ENCODE measurements at places on chromosomes 1 and 21.

- DNase-seq, result no peak
Measured at GRCh38 chr1:39642796-39643195, 3.4 kb upstream of the HEYL start.

- DNase-seq, result peak; percentile 88
Measured at GRCh38 chr1:63367215-63368103, at the start of gene ALG6. TSS of gene ALG6 (plus strand) at chr1:63367627. CDS start at chr1:63370978, 3,351 bp downstream.

GRCh38 chr1:21570528-21570875, 61.3 kb downstream of the ALPL start:
- DNase-seq, result no peak

DNA sequence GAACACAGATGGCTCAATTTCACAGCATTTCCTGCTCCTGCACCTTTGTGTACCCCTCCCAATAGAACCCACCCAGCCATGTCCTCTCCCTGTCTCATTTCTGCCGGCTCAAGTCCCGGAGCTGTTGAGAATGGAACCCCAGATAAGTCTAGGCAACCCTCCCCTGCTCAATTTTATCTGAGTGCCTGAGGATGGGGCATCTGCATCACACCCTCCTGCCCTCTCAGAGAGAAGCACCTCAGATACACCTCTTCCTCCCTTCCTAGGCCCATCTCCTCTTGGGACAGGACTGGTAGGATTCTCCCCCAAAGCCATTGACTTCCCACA, 1.1 kb downstream of the KIF21B start:
- no peak for DNase-seq

- no peak for DNase-seq
Measured at GRCh38 chr21:38119793-38120192, 137.0 kb upstream of the KCNJ15 start.

- DNase-seq, result no peak
Measured at GRCh38 chr1:48003741-48004531, 6.8 kb upstream of the TRABD2B start.

GRCh38 chr1:64898107-64898861, 68.1 kb downstream of the JAK1 start:
- no peak for DNase-seq

DNA sequence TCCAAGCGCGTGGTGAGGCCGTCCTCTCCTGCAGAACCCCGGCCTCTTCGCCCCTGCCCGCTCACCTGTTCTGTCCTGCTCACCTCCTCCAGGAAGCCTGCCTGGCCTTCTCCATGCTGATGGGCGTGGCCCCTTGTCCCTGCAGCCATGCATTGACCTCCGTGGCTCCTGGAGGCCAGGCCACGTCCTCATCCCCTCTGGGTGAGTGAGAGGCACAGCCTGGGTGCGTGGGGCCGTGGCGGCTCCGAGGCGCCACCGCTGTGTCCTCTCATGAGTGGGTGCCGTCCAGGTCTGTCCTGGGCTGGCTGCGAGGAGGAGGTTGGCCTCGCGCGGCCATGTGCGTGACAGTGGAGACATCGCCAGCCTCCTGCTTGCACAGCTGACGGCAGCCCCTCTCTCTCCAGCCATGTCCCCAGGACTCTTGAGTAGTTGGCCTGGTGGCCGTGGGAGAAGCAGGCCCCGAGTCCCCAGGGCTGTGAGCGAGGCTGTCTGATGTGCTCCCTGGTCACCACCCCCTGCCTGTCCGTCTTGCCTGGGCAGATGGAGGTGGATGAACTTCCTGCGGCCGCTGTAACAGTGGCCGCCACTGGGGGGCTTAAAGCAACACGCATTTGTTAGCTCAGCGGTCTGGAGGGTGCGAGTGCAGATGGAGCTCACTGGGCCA, 58.1 kb downstream of the PRKCZ start:
- DNase-seq, result no peak

- no peak for DNase-seq
Measured at GRCh38 chr1:6287431-6287886, 26.6 kb upstream of the GPR153 start.

DNA sequence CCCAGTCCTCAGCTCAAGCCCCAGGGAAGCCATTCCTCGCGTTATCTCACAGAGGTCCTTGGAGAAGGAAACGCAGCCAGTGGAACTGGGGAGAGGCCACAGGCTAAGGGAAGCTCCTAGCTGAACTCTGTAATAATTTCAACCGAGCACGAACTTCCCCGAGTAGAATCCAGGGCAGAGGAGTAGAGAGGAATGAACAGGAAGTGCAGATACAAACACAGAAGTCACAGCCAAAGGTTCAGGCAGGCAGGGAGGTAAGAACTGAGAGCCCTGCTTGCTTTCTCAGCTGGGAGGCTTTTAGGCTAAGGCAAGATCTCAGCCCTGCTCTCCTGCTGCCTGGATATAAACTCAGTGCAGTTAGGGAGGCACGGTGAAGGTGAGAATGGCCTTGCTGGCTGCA, 23.7 kb downstream of the WARS2 start:
- no peak for DNase-seq

GRCh38 chr21:41681939-41682718, 84.7 kb downstream of the RIPK4 start:
- no peak for DNase-seq

DNA sequence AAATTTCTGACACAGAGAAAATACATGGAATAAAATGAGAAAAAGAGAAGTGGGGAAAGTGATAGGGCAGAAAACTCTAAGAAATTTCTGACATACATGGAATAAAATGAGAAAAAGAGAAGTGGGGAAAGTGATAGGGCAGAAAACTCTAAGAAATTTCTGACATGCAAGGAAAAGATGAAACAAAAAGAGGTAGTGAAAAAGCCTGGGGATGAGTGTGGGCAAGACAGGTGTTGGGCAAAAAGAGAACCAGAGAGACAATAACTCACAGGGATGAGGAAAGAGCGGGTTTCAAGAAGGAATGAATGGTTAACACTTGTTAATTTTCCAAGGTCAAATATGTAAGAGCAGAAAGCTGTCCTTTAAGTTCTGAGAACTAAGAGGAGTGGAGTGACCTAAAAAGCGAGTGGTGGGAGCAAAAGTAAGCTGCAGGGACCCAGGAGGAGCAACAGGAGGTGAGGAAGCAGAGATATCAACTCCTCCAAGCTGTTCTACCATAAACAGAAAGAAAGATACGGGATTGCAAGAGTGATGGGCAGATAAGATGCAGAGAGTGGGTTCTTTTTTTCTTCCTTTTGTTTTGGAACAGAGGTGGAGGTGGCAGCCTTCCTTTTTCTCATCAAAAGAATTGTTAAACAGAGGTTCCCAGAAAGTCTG, 29.9 kb upstream of the EXO1 start:
- DNase-seq, result no peak

DNA sequence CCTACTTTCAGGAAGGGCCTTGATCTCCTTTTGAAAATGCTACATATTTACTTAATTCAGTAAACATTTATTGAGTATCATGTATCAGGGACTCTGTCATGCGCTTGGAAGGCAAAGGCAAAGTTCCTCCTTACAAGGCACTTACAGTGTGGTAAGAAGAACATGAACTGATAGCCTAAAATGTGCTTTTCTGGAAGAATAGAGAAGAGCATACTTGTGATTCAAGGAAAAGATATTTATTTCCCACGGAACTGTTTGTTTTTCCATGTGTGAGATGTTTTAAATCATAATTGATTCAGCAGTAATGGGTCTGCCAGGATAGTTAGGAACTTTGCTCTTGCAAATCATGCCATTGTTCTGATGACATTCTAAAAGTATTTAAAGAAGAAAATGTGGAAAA, 110.1 kb upstream of the ZNHIT6 start:
- no peak for DNase-seq

GRCh38 chr1:3629561-3630160, 4.8 kb downstream of the TPRG1L start:
- DNase-seq, result no peak

- no peak for DNase-seq
Measured at GRCh38 chr1:164017239-164017638, 541.7 kb upstream of the PBX1 start.

GRCh38 chr1:221530791-221531190, 211.1 kb downstream of the DUSP10 start:
- DNase-seq, result no peak

DNA sequence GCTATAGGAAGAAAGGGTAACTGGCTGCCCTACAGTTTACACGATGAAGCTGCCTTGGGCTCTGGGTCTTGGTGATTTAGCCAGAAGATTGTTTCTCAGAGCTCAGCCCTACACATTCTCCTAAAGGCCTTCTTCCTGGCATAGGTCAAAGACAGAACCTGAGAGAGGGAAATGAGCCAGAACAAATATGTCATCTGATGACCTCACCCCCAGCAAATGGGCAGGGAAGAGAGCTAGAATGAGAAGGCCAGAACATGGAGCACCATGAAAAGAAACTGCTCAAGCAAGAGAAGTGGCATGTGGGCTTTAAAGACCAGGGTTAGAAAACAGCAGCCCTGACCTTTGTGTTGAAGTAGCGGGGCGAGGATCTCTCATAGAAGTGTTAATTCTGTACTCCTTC, 5.5 kb upstream of the ILDR2 start:
- DNase-seq, result no peak

GRCh38 chr1:115411371-115412063, 73.5 kb upstream of the NGF start:
- no peak for DNase-seq

DNA sequence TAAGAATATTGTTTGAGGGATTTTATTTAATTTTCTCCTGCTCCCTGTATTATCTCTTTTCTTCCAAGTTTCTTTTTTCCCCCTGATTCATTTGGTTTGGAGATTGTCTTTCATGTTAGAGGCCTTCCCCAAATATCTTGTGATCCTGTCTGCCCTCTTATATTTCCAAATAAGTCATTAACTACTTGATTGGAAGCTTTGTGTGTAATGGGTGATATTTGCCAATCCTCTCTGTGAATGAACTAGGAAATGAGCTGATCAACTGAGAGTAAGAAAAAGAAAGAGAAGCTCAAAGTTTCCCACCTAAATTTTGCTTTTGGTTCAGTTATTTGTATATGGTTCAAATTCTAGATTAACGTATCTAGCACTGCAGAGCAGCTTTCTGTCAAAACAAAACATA, 23.6 kb upstream of the LY9 start:
- DNase-seq, result no peak

- no peak for DNase-seq
Measured at GRCh38 chr1:185574139-185574875, 159.9 kb upstream of the HMCN1 start.

GRCh38 chr1:232678185-232678886, 48.4 kb upstream of the SIPA1L2 start:
- DNase-seq, result no peak

DNA sequence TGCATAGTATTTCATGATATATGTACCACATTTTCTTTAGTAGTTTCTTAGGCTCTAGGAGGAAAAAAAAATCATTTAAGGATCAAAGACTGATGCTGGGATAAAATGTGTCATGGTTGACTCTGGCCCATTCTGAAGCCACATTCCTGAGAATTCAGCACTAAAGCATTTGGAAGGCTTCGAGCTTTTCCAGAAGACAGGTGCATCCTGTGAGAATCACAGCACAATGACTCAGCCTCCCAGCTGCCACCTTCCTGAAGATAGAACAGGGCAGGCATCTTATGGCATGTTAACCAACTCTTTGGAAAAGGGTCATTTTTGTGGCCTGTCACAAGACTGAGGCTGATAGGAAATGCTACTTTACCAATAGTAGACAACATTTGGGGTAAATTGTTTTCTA, 359.9 kb downstream of the PCP4 start:
- DNase-seq, result no peak

GRCh38 chr1:158053276-158053675, 59.8 kb downstream of the KIRREL1 start:
- DNase-seq, result no peak

GRCh38 chr1:233919786-233920185, 15.3 kb downstream of the SLC35F3 start:
- DNase-seq, result no peak

DNA sequence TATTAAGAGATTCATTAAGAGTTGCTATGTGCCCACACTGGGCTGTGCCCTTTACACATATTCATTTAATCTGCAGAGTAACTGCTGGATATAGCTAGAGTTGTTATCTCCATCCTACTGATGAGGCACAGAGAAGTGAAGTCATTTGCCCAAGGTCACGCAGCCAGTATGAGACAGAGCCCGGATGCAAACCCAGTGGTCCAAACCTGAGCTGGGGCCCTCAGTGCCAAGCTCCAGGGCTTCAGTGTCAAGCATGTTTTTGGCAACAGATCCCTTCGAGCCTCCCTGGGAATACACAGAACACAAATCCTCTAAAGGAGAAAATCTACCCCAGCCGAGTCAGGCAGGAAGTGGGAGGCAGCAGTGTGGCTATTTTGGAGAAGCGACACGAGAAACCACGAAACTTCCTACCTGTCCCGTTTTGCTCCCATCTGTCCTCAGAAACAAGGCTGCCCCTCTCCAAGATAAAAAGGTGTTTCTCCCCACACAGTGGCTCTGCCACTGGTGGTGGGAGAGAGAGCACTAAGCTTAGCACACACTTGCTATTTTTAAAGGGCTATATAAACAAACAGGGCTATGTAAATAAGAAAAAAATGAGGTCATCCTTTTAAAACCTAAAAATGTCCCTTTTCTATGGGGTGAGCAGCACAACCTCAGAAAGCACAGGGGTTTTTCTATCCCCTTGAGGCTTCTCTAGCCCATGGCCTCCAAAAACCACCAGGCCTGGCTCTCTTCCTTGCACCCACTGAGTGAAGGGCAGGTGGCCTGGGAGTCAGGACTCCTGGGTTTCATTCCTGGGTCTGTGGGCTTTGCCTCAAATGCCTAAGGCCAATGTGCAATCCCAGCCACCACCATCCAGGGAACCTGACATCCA, 138.6 kb upstream of the EDN2 start:
- DNase-seq, result no peak

DNA sequence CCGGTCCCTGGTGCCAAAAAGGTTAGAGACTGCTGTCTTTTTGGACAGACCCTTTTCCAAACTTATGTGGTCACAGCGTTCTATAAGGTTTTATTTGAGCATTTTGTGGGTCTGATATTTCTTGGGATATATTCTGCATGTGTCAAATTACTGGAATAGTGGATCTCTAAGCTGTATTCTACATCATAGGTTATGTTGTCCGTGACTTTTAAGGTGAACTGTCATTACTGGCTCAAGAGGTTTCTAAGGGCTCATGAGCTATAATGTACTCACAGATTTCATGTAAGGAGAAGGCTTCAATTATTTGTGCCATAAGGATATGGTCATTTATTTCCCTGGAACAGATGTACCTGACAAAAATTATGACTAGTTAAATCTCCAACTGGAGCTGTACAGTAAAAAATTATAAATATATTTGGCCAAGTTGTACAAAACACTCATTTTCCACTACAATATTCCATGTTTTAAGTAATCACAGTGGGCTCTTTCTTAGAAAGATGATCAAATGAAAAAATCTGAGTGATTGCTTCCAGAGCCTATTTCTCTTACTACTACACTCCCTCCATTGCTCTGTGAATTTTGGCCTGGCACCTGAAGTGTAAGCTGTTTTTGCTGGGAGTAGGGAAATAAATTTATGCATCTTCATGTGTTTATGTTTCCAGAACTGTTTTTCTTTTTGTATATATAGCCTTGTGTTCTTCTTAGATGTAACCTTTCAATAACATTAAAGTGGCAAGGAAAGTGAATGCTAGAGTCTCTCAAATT, 538.1 kb upstream of the ZRANB2 start:
- DNase-seq, result no peak

GRCh38 chr1:27392778-27393635, 585 bp downstream of the GPR3 start:
- no peak for DNase-seq

Data from activated CD4-positive, alpha-beta T cell treated with anti-CD3 and anti-CD28 coated beads, Interleukin-2, amount 50 U/mL, for 24 hours (primary cell).